CD4-positive, CD25-positive, alpha-beta regulatory T cell (primary cell): ENCODE measurements at places on chromosomes 3 and 15. TPM values are rescaled to one million over a fixed set of nuclear protein-coding genes. Genes with fewer than 3 reads are reported as not detected.

DNA sequence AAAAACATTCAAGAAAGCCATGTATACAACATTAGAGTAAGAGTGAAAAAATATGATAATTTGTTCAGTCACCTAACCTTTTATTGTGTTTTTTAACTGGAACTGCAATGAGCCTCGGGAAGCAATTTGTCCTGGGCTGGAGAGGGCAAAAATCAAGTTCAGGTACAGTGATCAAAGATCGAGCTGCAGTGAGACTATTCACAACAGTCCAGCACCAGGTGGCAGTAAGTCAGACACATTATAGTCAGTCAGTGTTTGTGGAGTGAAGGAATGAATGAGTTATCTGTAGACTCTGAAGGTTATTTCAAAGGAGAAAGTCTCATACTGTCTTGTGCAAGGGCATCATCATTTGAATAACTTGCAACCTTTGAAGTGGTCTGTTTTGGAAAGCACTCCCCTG, 116.6 kb downstream of the CHDH start:
- H3K27me3 ChIP-seq = peaks cover 2% of the 10 kb centered on the region
- no peak overlapping the region for H3K27ac ChIP-seq
- no peak for DNase-seq
- H3K4me1 ChIP-seq = no peaks in the 10 kb centered on the region
- H3K36me3 ChIP-seq = no peaks in the 10 kb centered on the region
- no peak overlapping the region for H3K4me3 ChIP-seq

DNA sequence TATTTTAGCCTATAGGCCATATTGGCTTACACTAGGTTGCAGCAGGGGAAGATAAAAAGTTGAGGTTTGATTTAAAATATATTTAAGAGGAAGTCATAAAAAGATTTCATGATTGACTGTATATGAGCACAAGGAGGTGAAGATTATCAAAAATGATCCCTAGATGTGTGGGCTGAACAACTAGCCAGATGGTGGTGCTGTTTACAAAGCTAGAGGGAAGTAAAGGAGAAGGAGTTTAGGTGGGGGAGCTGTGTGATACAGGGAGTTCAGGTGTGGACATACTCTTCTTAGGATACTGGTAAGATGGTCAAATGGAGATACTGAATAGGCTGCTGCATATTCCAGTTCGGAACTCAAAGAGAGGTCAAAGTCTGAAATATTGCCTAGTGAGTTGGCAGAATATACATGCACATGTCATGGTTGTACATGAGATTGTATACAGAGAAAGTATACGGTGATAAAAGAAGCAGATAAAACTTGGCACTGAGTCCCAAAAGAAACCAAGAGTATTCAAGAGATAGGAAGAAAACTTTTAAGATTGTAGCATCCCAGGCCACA, 727.8 kb downstream of the NLGN1 start:
- H3K36me3 ChIP-seq = no peaks in the 10 kb centered on the region
- H3K27me3 ChIP-seq = no peaks in the 10 kb centered on the region
- no peak overlapping the region for H3K27ac ChIP-seq
- no peaks in the 10 kb centered on the region for H3K4me1 ChIP-seq

GRCh38 chr3:150843241-150843640, 62.0 kb downstream of the MINDY4B start:
- peaks cover 17% of the 10 kb centered on the region for H3K27me3 ChIP-seq
- no peak overlapping the region for H3K4me3 ChIP-seq
- no peaks in the 10 kb centered on the region for H3K36me3 ChIP-seq
- DNase-seq = no peak
- no peak overlapping the region for H3K27ac ChIP-seq
- H3K4me1 ChIP-seq = no peaks in the 10 kb centered on the region

GRCh38 chr3:194246709-194247349, 104.3 kb downstream of the CPN2 start:
- DNase-seq = no peak
- no peaks in the 10 kb centered on the region for H3K4me1 ChIP-seq
- peaks cover 5% of the 10 kb centered on the region for H3K27me3 ChIP-seq
- H3K36me3 ChIP-seq = no peaks in the 10 kb centered on the region
- H3K4me3 ChIP-seq = no peak overlapping the region
- no peak overlapping the region for H3K27ac ChIP-seq

DNA sequence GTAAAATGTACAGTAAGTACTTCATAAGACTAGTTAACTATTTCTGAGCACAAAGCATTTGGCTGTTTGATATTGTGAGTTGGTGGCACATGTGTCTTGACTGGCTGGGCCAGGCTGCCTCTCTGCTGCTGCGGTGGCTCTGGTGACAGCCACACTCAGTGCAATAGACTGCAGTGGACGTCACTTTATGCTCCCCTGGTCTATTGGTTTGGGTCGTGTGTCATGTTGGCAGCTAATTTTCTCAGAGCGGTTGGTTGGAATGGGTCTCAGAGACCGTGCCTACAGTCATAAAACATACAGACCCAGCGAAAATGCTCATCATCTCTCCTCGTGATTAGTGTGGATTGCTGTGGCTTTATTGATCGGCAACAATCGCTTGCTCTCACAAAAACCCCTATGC, 71.3 kb downstream of the SV2B start:
- DNase-seq = no peak
- no peak overlapping the region for H3K4me3 ChIP-seq
- H3K36me3 ChIP-seq = no peaks in the 10 kb centered on the region
- peaks cover 1% of the 10 kb centered on the region for H3K27me3 ChIP-seq

- H3K36me3 ChIP-seq = no peaks in the 10 kb centered on the region
- no peaks in the 10 kb centered on the region for H3K4me1 ChIP-seq
- no peak for DNase-seq
- no peak overlapping the region for H3K4me3 ChIP-seq
These were observed 622.7 kb upstream of the GBE1 start for GRCh38 chr3:82384181-82384580.

DNA sequence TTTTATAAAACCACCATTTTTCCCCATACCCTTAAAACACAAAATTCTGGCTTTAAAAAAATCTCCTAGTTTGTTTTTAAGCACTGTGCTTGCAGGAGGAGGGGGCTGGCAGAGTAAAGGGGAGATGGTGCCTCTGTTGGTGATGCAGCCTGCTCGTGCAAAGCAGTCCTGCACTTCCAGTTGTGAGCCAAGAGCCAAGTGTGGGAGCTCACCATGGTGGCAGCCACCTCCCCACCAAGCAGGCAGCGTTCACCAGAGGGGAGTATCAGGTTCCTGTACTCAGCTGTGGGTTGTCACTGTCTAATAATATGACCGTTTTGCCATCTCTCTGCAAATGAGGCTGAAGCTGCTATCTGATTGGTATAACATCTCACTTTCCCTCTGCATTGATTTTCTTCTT, 164.8 kb downstream of the SYNPR start:
- H3K4me3 ChIP-seq = no peak overlapping the region
- no peaks in the 10 kb centered on the region for H3K36me3 ChIP-seq
- H3K4me1 ChIP-seq = no peaks in the 10 kb centered on the region
- no peaks in the 10 kb centered on the region for H3K27me3 ChIP-seq
- H3K27ac ChIP-seq = no peak overlapping the region

GRCh38 chr15:90231028-90232017, 2.4 kb downstream of the CIB1 start:
- no peaks in the 10 kb centered on the region for H3K27me3 ChIP-seq
- H3K36me3 ChIP-seq = peaks cover 25% of the 10 kb centered on the region
- peak; percentile 92 for DNase-seq
- H3K4me1 ChIP-seq = peaks cover 51% of the 10 kb centered on the region
- H3K4me3 ChIP-seq = peak overlapping the region; percentile 74

The CCK gene
- not detected for total RNA-seq
